ENCODE measurements at places on chromosomes 1 and 21.
A peak's percentile ranks its signal among the peaks of the same experiment; 100 is the strongest.

GRCh38 chr1:234901491-234902049, 227.1 kb downstream of the TOMM20 start:
- DNase-seq, result no peak

DNA sequence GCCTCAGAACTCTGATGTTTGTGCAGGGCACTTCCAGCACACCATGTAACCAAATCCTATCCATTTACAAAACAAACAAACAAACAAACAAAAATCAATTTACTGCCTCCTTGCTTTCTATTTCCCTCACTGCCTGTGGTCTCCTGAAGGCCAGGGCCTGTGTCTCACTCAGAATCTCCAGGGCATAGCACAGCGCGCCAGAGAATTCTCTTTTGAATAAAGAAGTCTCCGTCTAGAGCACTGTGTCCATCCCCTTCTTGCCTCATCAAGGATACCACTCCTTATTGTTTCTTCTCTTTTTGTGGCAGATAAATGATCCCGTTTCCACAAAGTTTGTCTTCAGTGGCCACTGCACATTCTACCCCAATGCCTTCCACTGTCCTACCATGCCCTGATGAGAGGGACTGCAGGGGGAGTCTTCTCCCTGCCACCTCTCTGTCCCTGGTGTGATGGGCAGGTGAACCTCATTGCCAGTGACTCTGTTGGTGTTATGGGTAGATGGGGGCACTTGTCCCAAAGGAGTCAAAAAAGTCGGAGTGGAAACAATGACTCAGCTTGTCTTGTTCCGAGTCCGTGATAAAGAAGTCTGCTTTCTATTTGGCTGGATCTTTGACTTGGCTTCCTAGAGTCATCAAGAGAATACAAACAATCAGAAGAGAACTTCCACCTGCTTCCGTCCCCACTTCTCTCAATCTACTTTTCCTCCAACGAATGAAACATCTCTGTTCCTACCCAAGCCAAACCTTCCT, 30.0 kb downstream of the XCL2 start:
- no peak for DNase-seq

DNA sequence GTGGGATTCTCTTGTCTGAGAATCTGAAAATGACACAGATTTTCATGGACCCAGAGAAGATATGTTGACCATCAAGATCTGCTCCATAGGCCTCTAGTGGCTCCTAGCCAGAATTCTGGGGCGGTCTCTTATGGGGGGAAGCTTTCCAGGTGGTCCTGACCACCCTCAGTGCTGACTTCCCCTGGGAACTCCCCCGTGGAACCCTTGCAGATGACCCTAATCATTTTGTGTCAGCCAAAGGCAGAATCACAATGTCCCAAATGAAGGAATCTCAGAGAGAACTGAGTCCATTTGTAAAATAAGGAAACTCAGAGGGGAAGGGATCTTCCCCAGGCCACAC, 3.6 kb downstream of the HEYL start:
- DNase-seq, result no peak

GRCh38 chr1:31373056-31373896, at the start of gene FABP3:
TSS of gene FABP3 (minus strand) at chr1:31373076. CDS start at chr1:31373014, 62 bp downstream.
- peak; percentile 52 for DNase-seq

DNA sequence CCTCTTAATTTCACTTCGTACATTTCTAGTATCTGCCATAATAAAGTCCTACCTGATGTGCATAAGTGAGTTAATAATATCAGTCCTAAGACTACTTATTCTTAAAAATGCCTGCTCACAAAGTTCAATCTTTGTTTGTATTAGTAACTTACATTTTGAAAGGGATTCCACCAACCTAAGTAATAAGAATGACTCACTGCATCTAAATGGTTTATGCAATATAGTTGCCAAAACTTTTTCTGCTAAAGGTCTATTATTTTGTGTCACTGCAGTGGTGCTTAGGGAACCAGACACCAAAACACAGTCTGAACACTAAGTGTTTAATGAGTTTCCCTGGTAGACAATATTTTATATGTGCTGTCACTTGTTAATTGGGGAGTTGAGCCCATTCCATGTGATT, 1.8 kb downstream of the ZNF669 start:
- no peak for DNase-seq

GRCh38 chr1:91619881-91620280, 119.2 kb downstream of the CDC7 start:
- DNase-seq, result no peak

- DNase-seq, result no peak
Observed at GRCh38 chr1:180503280-180503862, 994 bp upstream of the ACBD6 start.

DNA sequence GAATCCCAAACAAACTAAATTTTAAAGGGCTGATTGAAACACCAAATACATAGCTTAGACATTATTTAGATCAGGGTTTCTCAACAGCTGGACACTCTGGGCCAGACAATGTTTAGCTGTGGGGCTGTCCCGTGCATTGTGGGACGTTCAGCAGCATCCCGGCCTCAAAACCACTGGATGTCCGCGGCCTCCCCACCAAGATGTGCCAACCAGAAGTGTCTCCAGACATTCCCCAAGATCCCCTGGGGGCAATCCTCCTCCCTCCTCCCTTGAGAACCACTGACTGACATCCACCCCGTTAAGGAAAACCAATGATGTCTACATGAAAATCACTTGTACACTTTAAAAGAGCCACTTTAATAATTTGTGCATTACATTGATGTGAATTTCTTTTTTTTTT, 38.4 kb downstream of the CLSTN1 start:
- DNase-seq, result no peak

GRCh38 chr1:242426271-242426905, 98.1 kb downstream of the PLD5 start:
- no peak for DNase-seq

DNA sequence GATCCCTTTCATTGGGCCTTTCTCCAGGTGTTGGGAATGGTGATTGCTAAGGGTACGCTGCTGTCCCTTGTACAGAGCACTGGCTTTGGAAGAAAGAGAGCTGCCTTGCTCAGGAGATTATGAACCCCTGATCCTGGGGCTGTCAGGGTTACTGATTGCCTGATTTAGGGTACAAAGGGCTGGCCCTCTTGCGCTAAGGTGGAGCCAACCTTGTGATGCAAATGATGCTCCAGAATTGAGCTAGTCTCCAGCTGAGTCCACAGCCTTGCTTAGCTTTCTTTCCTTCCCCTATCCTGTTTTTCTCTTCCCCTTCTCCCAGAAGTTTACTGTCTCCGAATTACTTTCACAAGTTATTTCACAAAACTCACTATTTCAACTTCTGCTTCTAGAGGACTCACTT, 334.7 kb downstream of the AMY1C start:
- DNase-seq, result no peak

DNA sequence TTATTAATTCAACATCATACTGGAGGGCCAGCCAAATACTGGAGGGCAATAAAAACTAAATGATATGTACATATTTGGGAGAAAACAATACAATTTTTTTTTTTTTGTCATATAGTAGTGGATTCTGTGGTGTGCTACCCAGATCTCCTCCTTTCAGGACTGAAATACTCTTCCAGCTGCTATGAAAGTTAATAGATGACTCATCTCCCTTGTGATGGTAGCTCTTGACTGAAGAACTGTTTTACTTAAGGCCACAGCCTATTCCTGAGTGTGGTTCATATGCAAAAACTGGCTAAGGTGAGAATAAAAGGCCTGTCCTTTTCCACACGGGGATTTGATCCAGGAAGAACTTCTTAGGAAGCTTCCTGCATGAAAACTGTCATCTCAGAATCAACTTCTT, 307.9 kb downstream of the HLX start:
- DNase-seq, result no peak

DNA sequence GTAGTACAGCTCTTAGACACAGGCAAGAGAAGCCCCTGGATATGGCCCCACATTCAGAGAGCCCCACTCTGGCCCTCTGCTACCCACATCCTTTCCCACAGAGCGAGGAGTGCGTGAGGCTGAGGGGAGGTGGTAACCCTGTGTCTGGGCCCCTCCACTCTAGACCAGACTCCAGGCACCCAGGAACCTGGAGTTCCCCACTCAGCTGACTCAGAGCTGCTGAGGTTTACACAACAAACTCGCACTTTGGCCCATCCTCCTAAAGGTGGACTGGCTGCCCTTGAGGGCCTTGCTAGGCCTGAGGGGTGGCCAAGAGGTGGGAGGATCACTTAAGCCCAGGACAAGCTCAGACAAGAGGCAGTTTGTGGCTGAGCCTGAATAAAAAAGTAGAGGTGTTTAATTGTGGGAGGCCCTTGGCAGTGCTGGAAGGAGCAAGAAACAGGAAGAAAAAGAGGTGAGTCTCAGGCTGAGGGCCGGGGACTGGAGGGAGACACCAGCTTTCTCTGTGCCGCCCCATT, 10.7 kb downstream of the MR1 start:
- DNase-seq, result no peak

DNA sequence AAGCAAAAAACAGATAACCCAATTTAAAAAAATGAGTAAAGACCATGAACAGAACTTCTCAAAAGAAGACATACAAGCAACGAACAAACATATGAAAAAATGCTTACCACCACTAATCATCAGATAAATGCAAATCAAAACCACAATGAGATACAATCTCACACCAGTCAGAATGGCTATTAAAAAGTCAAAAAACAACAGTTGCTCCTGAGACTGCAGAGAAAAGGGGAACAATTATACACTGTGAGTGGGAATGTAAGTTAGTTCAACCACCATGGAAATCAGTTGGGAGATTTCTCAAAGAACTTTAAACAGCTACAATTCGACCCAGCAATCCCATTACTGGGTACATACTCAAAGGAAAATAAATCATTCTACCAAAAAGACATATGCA, 131.6 kb downstream of the PTGER3 start:
- no peak for DNase-seq

DNA sequence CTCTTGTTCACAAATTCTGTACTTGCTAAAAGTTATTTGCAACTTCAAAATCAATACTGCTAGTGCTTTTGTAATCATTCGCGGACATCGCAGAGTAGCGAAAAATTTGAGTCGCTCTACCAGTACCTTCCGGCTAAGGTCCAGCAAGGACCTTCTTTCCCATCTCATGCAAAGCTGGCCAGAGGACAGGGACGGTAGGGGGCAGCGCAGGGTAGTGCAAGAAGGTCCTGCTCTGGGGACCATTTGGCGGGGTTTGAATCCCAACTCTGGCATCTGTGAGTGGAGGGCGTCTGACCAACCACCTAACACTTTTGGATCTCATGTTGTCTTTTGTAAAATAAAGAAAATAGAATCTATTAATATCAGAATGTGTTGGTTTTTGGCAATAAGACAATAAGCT, 258.3 kb downstream of the SPATA17 start:
- DNase-seq, result no peak

DNA sequence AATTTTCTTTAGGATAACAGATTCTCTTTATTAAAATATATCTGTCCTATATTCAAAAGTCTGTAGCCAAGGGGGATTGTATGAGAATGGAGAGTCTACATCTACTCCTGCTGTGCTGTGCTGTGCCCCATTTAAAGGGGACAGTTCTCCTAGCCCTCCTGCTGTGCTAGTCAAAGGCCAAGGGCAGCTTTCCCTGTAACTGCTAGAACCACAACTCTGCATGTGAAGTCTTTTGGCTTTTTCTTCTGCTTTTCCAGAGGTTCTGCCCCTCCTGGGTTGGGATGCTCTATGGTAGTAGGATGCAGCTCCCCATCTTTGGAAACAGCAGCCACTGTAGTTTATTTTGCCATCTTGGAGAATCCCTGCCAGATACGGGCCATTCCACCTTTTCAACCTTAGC, 197.5 kb upstream of the JUN start:
- no peak for DNase-seq

- no peak for DNase-seq
Observed at GRCh38 chr21:15061279-15061678, 3.5 kb downstream of the NRIP1 start.

DNA sequence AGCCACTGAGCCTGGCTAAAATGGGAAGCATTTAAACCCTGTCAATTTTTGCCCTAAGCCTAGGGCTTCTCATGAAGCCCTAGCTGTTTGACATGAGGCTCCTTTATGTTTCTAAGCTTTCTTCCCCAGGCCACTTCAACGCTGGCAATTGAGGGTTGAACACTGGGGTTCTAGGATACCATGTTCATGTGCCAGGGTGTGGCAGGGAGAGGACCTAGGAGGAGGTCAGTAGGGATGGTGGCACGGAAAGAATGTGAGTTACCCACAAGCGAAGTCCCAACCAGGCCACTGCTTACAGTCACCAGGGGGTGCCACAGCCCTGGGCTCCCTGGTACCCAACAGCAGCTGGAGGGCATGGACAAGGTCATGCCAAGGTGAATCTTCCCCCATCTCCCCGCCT, 90.8 kb upstream of the AJAP1 start:
- DNase-seq, result no peak

DNA sequence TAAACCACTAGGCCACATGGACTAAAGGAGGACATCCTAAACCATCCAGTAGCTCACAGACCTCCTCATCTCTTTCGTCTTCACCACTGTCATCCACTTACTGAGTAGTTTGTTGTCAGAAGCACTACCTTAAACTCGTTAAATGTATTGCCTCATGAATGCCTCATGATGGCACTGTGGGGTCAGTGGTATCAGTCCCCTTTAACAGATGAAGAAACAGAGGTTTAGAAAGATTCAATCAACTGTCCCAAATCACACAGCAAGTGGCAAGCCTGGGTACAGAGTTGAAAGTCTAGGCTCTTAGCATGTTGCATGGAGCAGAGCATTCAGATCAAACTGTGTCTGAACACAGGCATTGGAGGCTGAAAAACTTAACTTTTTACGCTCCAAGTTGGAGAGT, 183.6 kb upstream of the KIAA0040 start:
- DNase-seq, result no peak

GRCh38 chr1:195105773-195106172, 1502.5 kb downstream of the KCNT2 start:
- DNase-seq, result no peak

DNA sequence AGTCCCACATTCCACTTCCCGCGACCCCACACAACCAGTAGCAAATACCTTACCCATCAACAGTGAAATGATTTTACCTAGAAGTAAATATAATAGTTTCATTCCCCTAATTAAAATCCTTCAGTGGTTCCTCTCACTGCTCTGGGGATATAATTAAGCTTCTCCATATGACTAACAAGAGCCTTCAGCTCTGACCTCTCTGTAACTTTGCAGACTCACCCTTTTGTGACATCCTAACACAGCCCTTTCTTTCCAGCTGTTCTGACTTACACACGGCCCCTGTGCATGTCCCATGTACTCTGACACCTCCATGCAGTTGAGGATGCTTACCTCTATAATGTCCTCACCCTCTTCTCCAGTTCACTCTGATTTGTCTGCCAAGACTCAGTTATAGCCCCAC, 137.3 kb upstream of the SPAG17 start:
- DNase-seq, result no peak

- DNase-seq, result no peak
Observed at GRCh38 chr1:160971618-160972056, 17.0 kb upstream of the ITLN2 start.

- no peak for DNase-seq
Observed at GRCh38 chr1:175150596-175151319, 41.8 kb downstream of the KIAA0040 start.

GRCh38 chr1:3799976-3800685, 3.8 kb upstream of the LRRC47 start:
- no peak for DNase-seq

GRCh38 chr1:210340841-210341240, 12.1 kb downstream of the HHAT start:
- no peak for DNase-seq

GRCh38 chr1:110756506-110756905, 81.8 kb upstream of the KCNA3 start:
- DNase-seq, result no peak

All from right lung (tissue), 10 donors.